Adrenal gland (tissue), 19 donors: ENCODE measurements at places on chromosomes 16 and 17.
A peak's percentile ranks its signal among the peaks of the same experiment; 100 is the strongest.

DNA sequence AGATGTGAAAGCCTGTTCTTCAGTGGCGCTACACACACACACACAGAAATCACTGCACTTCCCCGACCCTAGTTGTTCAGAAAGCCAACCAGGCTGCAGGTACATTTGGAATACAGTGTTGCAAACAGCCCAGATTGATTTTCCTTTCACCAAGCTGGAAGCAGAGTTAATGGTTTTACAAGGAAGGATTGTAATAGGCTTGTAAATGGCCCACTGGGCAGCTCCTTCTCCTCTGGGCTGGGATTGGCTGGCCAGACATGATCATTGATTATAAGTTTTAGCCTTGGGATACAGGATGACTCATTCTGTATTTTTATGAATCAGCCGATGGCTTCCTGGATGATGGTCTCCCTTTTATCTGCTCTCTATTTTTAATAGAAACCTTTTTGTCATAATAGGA, 2.5 kb downstream of the VAT1L start:
- no peak for DNase-seq

- DNase-seq = no peak
Observed at GRCh38 chr16:10121897-10122425, 60.3 kb downstream of the GRIN2A start.

DNA sequence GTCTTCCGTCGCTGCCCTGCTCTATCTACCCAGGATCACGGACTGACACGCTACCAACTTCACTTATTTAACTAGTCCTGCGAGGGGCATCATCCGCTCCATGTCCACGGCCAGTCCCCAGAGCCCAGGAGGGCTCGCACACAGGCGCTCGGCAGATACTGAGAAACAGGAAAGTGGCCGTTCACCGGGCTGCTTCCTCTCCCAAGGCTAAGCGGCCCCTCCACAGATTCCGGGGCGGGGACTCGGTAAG, 388 bp downstream of the OXLD1 start:
- no peak for DNase-seq

GRCh38 chr17:72445055-72445991, 324.5 kb downstream of the SOX9 start:
- DNase-seq = no peak

- DNase-seq = no peak
Observed at GRCh38 chr17:71398800-71399219, 722.0 kb upstream of the SOX9 start.

- DNase-seq = no peak
Observed at GRCh38 chr17:50620858-50621257, 13.8 kb upstream of the ABCC3 start.

DNA sequence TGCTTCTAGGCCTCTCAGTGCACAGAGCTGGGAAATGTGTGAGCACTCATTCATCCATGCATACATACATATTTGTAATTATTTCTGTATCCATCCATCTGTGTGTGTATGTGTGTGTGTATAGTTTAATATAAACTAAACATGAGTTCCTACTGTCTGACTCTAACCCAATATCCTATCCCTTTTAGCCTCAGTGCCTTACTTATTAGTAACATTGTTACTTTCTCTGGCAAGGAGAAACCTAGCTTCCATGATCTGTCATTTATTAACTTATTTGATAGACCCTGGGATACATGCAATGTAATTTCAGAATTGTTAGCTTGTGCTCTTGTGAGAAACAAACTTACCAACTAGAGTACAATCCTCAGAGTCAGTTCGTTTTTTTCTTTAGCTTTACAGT, 59.0 kb upstream of the WSCD1 start:
- no peak for DNase-seq

- no peak for DNase-seq
Observed at GRCh38 chr16:9791556-9791955, 390.7 kb downstream of the GRIN2A start.

DNA sequence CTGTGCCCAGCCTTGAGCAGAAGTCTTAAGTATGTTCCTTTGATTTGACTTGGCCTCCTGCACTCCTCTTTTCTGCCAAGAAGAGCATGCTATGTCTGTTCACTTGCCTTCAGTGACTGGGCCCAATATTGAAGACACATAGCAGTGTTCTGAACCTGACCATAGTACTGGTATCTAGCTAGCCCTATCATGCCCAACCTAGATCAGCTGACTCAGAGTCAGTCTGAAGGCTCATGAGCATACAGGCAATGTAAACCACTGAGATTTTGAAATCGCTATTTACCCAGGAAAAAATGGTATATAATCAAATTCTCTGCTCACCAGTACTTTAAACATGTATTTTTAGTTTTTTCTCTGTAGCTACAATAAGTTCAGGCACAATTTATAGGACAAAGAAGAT, 129.4 kb downstream of the TANC2 start:
- DNase-seq = no peak

- DNase-seq = peak; percentile 80
Observed at GRCh38 chr16:89921702-89922476, 1.3 kb upstream of the TUBB3 start.

DNA sequence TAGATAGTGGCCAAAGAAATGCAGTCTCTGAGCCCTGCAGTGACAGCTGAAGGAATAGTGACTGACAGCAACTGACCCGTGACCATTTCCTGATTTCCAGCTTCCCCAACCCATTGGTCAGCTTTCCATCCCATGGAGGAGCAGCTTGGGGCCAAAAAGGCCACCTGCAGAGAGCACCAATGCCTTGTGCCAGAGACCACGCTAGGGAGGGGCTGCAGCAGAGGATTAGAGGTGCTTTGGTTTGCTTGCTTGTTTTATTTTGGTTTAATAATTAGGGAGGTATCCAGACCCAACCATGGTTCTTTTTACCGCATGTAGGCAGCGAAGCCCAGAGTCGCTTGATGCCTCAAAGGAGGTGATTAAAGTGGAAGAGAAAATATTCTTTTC, 61.3 kb upstream of the SIAH1 start:
- DNase-seq = no peak

DNA sequence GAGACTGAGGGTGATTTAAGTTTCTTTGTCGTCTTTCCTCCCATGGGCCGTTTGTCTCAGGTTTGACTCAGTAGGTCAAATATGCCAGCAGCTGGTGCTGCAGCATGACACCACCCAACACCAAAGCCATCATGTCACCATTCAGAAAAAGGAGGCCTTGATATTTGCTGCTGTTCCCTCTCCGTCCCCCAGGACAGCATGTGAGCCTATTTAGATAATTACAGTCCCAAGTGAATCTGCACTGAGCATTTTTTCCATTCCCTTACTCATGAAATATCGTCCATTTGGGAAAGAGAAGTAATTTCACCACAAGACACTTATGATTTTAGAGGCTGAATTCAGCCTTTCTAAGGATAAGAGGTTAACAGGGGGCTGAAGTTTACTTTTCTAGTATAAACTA, 62.2 kb upstream of the ADORA2B start:
- DNase-seq = peak; percentile 44

DNA sequence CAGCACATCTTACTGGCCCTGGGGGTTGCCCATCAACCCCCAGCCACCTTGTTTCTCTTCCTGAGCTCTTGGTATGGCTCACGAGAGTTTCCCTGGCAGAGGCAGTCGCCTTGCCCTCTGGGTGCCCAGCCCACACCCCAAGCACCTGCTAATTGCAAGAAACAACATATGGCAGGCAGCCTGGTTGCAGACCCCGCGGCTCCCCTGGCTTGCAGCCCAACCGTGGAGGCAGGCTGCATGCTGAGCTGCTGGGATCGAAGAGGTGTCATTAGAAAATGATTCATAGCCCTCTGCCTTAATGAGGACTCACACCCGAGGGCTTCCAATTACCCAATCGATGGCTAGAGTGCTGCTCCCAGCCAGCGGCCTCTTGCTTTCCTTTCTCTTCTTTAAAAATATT, 115.7 kb downstream of the TMEM114 start:
- DNase-seq = no peak

GRCh38 chr16:23124315-23124714, 24.9 kb downstream of the USP31 start:
- DNase-seq = peak; percentile 55

DNA sequence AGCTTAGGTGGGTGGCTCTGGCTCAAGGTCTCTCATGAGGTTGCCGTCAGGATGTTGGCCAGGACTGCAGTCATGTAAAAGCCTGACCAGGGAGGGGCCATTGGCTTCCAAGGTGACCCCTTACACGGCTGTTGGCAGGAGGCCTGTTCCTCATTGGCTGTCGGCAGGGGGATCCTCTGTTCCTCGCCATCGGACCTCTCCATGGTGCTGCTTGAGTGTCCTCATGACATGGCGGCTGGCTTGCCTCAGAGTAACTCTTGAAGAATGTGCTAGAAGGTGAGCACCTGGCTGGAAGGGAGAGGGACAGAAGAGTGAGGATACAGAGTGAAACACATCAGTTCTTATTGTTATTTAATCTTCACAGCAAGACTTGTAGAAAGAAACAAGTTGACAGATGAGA, 4.7 kb upstream of the RPRML start:
- no peak for DNase-seq

- DNase-seq = no peak
Observed at GRCh38 chr17:75181608-75182318, 996 bp downstream of the SUMO2 start.

- no peak for DNase-seq
Observed at GRCh38 chr16:72739577-72739976, 308.4 kb downstream of the ZFHX3 start.

DNA sequence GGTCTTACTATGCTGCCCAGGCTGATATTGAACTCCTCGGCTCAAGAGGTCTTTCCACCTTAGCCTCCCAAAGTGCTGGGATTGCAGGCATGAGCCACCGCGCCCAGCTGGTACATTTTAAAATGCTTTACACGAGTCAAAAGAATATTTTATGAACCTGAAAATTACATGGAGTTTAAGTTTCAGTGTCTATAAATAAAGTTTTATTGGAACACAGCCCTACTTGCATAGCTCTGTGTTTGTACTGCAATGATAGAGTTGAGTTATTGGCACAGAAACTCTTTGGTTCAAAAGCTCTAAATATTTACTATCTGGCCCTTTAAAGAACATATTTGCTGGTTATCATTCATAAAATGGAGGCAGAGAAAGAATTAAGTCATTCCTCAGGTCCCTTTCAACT, 24.3 kb downstream of the MAP2K6 start:
- no peak for DNase-seq

- no peak for DNase-seq
Observed at GRCh38 chr17:71438631-71439146, 682.1 kb upstream of the SOX9 start.

DNA sequence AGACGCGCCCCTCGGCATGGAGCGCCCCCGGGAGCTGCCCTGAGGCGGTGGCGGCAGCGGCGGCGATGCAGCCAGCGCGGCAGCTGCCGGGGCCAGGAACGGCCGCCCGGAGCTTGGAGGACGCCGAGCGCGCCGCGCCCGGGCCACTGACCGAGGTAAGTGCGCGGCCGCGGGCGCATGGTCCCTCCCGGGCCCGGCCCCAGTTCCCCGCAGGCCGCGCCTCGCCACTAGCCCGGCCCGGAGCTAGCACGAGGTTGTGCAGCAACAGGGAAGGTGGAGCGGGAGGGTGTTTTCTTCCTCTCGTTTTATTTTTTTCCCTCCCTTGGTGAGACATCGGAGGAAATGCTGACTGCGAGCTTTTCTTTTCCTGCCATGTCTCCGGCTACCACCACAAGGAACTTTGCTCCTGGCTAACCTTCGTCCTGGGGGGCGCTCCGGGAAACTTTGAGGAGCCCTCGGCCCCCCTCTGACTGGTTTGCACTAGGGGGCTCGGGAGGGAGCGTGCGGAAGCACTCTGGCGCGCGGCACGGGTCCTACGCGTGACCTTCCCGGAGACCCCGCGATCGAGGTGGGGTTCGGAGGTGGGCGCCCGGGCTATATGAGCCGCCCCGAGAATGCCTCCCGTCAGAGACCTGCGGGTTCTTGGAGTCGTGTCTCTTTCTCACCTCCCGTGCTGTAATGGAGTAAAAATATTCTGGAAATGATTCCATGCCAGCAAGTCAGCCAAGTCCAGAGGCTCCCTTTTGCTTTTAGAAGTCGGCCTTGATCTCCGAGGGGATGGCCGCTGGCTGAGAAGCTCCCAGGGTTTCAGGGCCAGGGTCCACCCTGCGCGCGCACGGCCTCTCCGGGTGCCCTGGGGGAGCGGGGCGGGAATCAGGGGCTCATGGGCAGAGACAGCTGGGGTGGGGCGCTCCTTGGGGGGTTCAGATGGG, 868 bp downstream of the KCNJ12 start:
- DNase-seq = peak; percentile 16
